ENCODE measurements at places on chromosomes 5 and 9. TPM values are rescaled to one million over a fixed set of nuclear protein-coding genes. Genes with fewer than 3 reads are reported as not detected.

- no peak for DNase-seq
These were observed 52.5 kb downstream of the ECPAS start for GRCh38 chr9:111431684-111432083.

DNA sequence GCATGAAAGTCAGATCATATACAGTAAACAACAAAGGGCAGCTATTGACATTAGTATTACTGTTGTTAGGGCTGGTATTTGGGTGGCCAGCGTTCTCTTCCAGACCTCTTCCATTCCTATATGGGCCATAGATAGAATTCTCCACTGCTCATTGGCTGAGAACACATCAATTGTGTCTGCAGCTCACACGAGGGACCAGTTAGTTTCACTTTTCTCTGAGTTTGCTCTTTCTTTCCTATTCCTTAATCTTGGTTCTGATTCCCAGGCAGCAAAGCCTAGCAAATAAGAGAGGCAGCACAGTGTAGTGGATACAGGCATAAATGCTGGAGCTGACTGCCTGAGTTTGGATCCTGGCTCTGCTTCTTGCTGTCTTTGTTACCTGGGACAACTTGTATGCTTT lies 476.4 kb downstream of the SPOCK1 start:
- no peak for DNase-seq

DNA sequence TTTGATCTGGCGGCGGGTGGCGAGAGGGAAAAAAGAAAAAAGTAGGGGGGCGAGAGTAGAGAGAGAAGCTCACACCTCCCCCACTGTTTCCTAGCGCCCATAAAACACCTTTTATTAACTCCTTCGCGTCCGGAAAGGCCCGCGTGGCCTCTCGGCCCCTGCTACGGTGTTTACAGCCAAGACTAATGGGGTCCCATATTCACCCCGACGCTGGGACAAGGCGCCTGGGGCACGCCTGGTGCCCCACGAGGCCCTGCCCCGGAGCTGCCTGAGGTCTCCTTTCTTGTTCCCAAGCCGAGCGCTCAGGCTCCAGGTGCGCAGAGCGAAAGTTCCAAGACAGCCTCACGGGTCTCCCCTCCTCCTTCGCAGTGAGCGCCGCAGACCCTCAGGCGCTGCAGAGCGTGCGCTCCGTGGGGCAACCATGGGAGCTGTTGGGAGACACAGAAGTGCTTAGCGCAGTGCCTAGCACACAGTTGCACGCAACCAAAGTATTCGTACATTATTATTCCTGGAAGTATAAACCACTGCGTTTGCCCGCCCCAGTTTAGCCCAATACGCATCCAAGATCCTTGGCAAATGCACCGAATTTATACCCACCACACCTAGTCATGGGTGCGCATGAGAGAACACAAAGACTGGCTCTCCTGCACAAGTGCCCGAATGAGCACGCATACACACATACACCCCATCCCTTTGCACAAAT lies 4.3 kb downstream of the HAND1 start:
- DNase-seq: no peak

The UTP15 gene
- 10.2 TPM for total RNA-seq

The DNM1 gene
- total RNA-seq: 0.44 TPM
